ENCODE measurements at places on chromosomes 12 and 14.

- DNase-seq, result no peak
These were observed 7.7 kb downstream of the RAPGEF3 start for GRCh38 chr12:47750916-47751470.

GRCh38 chr12:15020156-15020555 is 47.3 kb downstream of the PDE6H start:
- DNase-seq, result no peak

GRCh38 chr14:53328841-53329240 is 175.7 kb upstream of the DDHD1 start:
- no peak for DNase-seq

DNA sequence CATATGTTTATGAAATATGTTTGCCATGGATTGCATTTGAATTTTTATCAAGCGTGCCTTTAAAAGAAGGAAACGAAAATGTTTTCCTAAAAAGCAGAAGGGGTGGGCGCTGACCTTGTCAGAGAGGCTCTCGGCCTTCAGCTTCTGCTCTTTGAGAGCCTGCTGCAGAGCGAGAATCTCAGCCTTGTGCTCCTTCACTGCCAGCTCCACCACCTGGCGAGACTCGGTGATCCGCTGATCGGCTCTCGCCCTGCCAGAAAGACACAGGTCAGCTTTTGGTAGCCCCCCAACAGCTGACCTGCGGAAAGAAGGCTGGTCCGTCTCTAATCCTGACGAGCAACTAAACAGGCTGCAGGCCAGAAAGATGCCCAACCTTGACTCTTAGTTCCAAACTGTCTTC is 62.4 kb downstream of the PRKAB1 start:
- no peak for DNase-seq

- no peak for DNase-seq
These were observed 84.9 kb upstream of the TRAF3 start for GRCh38 chr14:102692334-102692733.

GRCh38 chr12:120194226-120194533 is 335 bp downstream of the GCN1 start:
- no peak for DNase-seq
